ENCODE measurements at places on chromosomes 7 and 10.

GRCh38 chr7:12741951-12742575, 54.6 kb downstream of the ARL4A start:
- DNase-seq: no peak

DNA sequence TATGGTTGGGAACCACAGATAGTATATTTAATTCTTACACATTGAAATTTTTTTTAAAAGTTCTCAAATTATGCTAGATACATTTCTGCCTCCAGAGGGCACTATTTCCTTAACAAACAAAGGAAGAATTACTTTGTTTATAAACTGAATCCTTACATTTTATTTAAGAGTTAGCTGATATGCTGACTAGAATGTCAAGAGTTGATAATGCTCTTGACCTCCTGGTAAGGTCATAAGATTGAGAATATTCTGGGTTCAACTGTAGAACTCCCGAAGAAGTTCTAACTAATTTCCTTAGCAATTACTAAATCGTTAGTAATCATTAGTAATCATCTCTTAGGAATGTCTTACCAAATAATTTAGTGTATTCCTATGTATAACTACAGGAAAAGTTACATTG, 95.3 kb upstream of the CYP26C1 start:
- DNase-seq: peak; percentile 1

DNA sequence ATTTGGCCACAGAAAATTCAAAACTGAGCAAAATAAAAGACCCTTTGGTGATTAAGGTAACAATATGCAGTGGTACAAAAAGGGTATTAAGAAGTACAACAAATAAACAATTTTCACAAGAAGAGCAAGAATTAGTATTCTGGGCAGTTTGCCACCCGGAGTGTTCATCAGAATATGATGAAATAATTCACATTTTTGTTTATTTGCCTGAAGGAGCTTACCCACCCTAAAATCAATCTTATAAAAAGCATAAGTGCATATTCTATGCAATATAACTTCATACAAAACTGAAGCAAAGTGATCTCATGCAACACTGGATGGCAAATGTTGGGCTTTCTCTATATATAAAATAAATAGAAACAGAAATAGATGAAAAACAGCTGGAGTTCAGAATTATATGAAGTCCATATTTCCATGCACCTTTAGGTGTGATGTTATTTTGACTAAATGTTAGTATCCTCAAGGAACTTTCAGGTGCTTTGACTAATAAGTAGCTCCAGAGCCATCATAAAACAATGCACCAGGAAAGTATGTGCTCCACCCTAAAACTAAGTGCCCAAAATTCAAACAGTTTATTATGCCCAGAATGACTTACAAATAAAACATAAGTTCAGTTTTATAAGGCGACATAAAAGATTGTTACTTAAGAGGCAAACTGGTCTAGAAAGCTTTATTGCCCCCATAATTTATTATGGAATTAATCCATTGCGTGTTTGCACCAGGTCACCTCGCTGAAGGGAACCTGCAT, 474.3 kb downstream of the SEMA3D start:
- DNase-seq: no peak

DNA sequence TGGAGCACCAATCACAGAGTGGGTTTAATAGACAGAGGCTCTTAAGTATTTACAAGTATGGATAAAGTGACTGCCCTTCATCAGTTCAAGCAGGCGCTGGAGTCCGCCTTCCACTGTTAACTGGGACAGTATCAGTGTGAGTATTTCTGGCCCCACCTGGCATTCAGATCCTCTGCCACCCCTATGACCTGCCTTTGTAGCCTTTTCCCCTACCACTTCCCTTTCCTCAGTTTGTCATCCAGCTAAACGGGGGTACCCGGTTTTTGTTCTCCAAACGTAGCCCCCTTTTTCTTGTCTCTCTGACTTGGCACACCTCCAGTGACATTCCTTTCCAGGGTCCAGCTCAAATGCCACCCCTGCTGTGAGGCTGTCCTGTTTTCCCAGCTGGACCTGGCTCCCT, 134.4 kb downstream of the SNX10 start:
- DNase-seq: peak; percentile 32

DNA sequence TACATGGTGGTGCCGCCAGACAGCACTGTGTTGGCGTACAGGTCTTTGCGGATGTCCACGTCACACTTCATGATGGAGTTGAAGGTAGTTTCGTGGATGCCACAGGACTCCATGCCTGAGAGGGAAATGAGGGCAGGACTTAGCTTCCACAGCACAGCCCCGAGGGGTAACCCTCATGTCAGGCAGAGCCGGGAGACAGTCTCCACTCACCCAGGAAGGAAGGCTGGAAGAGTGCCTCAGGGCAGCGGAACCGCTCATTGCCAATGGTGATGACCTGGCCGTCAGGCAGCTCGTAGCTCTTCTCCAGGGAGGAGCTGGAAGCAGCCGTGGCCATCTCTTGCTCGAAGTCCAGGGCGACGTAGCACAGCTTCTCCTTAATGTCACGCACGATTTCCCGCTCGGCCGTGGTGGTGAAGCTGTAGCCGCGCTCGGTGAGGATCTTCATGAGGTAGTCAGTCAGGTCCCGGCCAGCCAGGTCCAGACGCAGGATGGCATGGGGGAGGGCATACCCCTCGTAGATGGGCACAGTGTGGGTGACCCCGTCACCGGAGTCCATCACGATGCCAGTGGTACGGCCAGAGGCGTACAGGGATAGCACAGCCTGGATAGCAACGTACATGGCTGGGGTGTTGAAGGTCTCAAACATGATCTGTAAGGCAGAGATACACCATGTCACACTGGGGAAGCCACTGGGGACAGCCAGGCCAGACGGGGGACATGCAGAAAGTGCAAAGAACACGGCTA, 104.6 kb upstream of the TNRC18 start:
- no peak for DNase-seq

DNA sequence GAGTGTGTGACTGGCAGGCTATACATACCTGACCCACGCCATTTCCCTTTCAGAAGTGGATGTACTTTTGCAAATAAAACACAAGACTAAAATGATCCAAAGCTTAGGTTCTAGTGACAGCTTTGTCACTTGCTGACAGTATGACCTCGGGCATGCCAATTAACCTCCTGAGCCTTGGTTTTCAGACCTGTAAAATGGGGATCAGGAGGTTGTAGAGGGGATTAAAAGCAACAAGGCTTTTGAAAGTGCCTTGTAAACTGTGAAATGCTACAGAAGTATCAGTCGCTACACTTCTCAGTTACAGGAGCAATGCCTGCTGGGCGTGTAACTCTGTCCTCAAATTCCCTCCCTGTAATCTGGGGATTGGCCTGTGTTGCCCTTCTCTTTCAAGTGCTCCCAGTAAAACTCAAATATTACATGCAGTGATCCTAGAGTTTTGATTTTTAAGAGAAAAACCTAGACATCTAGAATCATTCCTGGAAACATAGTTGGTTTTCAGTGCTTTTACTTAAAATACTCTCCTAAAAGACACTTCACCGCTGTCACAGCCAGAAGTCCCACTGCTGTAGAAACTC, 8.8 kb upstream of the GRB10 start:
- DNase-seq: no peak

DNA sequence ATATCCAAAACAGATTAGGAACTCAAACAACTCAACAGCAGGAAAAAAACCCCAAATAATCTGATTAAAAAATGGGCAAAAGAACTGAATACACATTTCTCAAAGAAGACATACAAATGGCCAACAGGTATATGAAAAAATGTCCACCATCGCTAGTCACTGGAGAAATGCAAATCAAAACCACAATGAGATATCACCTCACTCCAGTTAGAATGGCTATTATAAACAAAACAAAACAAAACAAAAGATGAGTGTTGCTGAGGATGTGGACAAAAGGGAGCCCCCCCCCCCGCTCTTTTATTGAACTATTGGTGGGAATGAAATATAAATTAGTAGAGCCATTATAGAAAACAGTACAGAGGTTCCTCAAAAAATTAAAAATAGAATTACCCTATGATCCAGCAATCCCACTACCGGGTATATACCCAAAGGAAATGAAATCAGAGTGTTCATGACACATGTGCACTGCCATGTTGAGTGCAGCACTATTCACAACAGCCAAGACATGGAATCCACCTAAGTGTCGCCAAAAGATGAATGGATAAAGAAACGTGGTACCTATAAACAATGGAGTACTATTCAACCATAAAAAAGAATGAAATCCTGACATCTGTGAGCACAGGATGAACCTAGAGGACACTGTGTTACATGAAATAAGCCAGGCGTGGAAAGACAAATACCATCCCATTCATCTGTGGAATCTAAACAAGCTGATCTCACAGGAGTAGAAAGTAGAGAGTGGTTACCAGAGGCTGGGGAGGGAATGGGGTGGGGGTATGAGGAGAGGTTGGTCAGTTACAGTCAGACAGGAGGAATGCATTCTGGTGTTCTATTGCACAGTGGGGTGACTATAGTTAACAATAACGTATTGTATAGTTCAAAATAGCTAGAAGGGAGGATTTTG, 78.1 kb upstream of the RHEB start:
- no peak for DNase-seq

GRCh38 chr7:130896898-130897514, 163.0 kb upstream of the KLF14 start:
- peak; percentile 67 for DNase-seq

All from cerebellum (tissue), 4 donors.